ENCODE measurements at places on chromosomes 7 and 10.

- DNase-seq, result peak; percentile 38
Observed at GRCh38 chr10:74585231-74586087, 240.9 kb upstream of the KAT6B start.

GRCh38 chr10:34288634-34289033, 526.5 kb downstream of the PARD3 start:
- DNase-seq, result peak; percentile 39

DNA sequence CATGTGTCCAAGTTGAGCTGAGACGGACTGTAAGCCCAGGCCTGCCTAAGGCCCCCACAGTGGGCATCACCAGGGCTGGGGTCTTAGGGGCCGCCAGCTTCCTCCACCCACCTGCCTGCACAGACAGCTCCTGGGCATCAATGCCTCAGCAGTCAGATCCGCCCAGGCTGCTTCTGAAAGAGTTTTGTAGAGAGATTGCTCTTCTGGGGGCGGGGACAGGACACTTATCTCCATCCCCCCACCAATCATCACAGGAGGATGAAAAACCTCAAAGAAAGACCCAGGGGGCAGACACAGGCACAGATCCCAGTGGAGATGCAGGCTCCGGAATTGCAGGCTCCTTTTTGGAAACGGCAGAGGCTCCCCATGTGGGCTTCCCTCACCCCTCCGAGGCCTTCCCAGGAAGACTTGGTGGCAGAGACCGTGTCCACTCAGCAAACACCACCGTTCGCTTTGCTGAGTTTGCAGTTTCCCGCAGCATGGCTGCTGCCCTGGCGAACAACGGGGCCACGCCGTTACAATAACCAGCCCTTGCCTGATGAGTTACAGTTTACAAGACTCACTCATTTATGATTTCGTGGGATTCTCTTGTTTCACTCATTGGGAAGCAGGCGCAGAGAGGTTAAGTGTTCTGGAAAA, 96.4 kb downstream of the MKI67 start:
- no peak for DNase-seq

DNA sequence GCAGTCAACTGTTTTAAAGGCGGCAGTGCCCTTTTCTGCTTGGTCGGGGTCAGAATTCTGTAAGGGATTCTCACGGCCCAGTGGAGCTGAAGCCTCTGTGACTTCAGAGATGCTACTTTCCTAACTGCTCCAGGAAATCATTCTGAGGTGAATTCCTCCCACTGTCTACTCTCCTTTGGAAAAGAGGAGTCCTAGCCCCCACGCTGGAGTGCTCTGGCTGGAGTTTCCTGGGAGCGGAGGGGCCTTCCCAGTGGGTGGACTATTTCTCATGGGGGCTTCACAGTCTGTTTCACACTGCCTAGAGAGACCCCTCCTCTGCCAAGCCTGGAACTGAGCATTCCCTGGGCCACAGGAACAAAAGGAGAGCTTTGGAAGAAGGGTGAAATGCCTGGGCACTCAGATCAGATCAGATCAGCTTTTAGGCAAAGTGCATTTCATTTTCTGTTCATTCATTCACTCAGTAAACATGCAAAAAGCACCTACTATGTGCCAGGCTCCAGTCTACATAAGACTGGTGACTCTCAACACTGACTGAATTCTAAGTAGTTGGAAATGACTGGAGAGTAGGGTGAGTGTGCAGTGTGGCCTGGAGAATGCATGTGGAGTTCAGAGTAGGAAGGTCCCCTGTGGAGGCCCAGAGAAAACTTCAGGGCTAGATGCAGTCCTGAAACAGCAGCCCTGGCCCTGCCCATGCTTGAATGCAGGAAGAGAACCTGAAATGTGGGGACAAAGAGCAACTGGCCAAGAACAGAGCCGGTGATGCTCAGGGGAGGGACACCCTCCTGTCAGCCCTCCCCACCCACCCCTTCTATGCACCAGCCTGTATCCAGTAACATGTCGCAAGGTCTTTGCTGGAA, 12.2 kb downstream of the ZNF488 start:
- DNase-seq, result no peak

DNA sequence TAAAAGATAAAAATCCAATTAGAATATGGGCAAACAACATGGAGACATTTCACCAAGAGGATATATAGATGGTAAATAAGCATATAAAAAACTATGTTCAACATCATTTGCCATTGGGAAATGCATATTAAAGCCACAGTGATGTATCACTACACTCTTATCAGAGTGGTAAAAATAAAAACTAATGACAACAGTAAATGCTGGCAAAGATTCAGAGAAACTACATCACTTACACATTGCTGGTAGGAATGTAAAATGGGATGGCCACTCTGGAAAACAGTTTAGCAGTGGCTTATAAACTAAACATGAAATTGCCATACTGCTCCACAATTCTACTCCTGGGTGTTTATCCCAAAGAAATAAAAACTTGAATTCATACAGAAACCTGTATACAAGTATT, 59.2 kb downstream of the CROT start:
- no peak for DNase-seq

DNA sequence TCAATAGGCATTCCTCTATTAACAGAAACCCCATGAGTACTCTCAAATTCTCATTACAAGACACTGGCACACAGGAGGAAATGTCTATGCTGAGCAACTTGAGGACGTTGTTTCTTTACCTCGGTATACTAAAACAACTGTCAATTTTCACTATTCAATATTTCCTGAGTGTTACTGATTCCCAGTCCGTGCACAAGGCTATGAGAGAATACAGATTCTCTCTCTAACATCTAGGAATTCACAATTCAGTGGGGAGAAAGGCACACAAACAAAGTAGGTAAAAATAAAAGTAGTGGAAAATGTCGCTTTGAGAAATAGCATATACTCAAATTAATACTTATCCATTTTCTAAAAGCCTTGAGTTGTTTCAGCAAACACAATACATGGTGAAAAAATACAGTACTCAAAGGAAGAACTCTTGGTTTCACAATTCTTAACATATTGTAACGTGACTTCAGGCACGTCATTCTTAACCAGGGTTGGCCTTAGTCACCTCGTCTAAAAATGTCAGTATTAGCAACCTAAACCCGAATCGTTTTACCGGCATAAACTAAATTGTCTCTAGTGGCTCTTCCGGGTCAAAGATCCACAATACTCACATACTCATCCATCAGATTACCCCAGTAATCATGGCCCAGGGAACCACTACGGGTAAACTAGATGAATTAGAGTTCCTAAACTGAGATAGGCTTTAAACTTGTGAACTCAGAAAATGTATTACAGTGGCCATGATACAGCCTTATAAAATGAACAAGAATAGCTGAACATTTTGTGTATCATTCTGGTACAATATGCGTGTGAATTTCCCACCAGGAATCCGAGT, 1.5 kb downstream of the IPMK start:
- peak; percentile 70 for DNase-seq

DNA sequence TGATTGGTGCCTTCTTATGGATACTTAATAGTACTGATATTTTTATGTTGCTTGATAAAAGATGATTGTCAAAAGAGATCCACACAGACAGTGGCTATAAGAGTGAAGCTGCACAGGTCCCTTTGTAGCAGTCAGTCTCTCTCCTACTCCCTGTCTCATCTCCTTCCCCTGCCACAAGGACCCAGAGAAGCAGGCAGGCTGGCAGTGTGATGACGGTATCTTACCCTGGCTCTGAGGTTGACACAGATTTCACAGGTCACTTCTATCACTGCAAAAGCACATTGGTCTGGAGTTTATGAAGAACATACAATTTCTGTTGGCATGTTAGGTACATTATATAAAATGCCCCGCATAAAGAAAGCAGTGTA, 64.4 kb upstream of the AHR start:
- DNase-seq, result no peak

DNA sequence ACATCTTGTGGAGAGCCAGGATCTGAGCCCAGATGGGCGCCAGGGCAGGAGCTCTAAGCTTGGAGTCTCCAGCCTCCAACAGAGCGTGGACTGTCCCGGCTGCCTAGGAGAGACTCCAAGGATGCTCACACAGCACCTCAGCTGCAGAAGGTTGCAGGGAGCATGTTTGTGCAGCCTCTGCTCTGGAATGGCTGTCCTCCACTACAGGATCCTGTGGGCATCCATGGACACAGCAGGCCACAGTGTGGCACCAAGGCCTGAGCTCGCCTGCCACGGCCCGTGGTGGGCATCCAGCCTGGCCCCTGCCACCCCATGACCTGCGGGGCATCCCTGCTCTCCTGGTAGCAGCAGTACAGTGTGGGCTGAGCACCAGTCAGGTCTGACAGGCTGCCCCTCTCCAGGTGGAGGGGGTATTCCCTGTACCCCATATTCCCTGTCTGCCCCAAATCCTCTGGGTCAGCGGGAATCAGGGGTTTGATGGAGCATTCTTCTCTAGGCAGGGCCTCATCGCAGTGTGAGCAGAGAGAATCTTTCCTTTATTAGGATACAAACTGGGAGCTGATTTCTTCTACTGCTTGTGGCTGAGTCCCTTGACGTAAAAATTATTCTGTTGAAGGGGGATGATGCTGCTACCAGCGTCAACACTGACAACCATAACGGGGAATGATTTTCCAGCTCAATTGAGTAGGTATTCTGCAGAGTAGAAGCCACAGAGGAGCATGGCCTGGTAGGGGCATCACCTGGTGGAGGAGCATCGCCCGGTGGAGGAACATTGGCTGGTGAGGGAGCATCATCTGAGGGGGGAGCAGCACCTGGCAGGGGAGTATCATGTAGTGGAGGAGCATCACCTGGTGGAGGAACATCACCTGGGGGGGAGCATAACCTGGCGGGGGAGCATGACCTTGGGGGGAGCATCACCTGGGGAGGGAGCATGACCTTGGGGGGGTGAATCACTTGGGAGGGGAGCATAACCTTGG, 60.6 kb downstream of the GLRX3 start:
- DNase-seq, result no peak

DNA sequence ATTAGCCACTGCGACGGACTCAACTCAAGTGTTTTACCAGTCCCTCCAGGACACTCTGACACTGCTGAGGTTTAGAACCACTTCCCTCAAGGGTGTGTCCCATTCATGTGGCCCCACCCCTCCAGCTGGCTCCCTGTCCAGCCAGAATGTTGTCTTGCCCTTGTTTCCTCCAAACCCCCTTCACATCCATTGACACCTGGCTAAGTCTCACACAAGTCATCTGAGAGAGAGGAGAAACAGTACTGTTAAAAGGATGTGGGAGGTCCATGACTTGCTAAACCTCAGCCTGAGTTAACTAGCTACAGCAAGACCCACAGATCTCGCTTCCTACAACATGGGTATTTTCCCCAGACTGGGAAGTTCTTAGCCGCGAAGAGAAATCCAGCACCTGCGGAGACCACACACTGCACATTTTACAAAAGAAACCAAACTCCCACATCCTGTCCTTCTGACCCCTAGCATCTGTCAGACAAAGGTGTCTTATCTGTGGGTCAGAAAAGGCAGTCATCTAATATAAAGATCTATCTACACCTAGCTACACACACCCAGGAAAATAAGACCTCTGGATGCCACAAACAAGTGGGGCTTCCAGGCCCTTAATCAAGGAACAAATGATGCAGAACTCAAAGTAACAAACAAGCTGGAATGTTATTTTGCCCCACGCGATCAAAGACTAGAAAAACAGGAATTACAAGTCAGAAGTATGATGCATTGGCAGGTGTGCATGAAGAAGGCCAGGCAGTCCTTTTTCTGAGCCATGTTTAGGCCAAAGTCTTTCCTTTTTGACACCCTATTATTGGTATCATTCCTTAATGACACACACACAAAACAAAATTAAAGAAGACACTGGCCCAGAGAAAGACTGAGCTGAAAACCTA, 13.9 kb downstream of the OSBPL3 start:
- DNase-seq, result peak; percentile 65

GRCh38 chr10:13842117-13842516, 255.4 kb downstream of the PRPF18 start:
- no peak for DNase-seq

- no peak for DNase-seq
Observed at GRCh38 chr10:78715435-78715834, 353.3 kb upstream of the ZMIZ1 start.

DNA sequence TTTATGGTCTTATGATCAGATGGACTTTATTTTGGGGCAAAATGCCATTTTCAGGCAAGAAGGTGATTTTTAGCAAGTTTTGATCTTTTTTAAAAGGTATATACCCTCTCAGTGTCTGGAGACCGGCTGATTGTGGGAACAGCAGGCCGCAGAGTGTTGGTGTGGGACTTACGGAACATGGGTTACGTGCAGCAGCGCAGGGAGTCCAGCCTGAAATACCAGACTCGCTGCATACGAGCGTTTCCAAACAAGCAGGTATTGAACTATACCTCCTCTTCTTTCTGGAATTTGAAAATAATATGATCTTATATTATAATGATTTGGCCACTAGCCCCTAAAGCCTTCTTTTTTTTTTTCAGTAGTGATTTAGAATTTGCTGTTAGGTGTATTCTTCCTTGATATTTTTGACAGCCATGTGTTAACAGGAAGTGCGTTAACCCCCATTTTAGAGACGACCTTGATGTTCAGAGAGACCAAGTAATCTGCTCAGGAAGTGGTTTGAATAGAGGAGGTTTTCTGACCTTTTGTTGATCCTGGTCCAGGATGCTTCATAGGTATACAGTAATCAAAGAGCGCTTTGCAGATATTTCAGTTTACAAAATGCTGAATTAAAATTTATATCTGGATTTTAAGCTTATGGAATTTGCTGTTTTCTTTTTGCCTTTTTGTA, 6.2 kb downstream of the BUB3 start:
- no peak for DNase-seq

DNA sequence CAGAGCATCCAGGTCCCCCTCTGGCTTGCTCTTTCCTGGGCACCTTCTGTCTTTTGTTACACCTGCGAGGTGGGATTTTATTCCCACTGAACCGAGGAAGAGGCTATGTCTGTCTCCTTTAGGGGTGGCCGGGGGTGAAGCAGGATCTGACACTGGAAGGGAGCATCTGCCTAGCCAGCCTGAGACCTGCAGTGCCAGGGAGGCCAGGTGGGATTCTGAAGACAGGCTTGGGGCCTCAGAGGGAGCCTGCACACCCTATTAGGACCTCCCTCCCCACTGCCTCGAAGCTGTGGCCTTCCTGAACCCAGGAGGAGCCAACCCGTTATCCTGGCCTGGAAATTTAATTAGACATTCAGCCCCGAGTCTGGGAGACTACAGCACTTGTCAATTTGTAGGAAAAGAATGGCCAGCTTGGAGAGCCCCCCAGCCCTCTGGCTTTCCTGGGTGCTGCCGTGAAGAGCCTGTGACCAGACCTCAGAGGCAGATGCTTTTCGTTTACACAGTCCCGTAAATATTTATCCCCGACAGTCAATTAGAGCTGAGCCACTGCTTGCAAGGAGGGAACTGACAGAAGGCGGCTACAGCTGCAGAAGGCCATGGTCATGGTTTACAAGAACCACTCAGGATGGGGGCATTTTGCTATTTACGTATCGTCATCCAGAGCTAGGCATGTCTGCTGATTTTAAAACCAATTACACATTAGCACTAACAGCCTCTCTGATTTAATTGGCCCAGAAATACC, 19.7 kb downstream of the CHAT start:
- no peak for DNase-seq

- no peak for DNase-seq
Observed at GRCh38 chr10:27099448-27099847, 846 bp downstream of the ANKRD26 start.
